ENCODE measurements at places on chromosomes 13 and 19. TPM values are rescaled to one million over a fixed set of nuclear protein-coding genes. Genes with fewer than 3 reads are reported as not detected.

DNA sequence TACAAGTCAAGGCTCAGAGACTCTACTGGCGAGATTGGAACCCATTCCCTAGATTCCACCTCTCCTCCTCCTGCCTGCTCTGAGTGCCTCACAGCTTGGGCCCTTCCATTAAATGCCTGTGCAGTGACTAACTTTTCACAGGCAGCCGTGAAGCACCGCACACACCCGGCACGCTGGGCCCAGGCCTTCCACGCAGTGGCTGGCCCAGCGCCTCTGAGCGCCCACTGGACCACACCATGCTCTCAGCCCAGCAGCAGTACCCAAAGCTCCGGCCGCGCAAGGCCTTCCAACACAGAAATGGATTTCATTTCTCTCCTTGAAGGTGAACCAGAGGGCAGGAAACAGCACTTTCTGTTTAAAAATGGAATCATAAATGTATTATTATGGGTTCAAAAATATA is 26.0 kb downstream of the RAB20 start:
- H3K4me3 ChIP-seq: no peak overlapping the region
- no peak for DNase-seq
- no peak overlapping the region for H3K27ac ChIP-seq
- H3K36me3 ChIP-seq: peaks cover 5% of the 10 kb centered on the region
- no peaks in the 10 kb centered on the region for H3K27me3 ChIP-seq
- peaks cover 75% of the 10 kb centered on the region for H3K4me1 ChIP-seq

GRCh38 chr13:48888613-48889012 is 87.1 kb upstream of the FNDC3A start:
- H3K36me3 ChIP-seq: no peaks in the 10 kb centered on the region
- no peaks in the 10 kb centered on the region for H3K4me1 ChIP-seq
- H3K4me3 ChIP-seq: no peak overlapping the region
- H3K27me3 ChIP-seq: no peaks in the 10 kb centered on the region

GRCh38 chr13:33577007-33577406 is 240.9 kb upstream of the RFC3 start:
- no peak for DNase-seq
- H3K36me3 ChIP-seq: no peaks in the 10 kb centered on the region
- H3K27me3 ChIP-seq: no peaks in the 10 kb centered on the region
- no peaks in the 10 kb centered on the region for H3K4me1 ChIP-seq

GRCh38 chr19:11102944-11103343 is 13.7 kb downstream of the LDLR start:
- DNase-seq: no peak
- H3K27me3 ChIP-seq: no peaks in the 10 kb centered on the region
- H3K4me3 ChIP-seq: no peak overlapping the region
- peaks cover under 1% of the 10 kb centered on the region for H3K4me1 ChIP-seq
- no peak overlapping the region for H3K27ac ChIP-seq

The C3 gene
- total RNA-seq: 1,321 TPM
